ENCODE measurements at places on chromosomes 16 and 17.

DNA sequence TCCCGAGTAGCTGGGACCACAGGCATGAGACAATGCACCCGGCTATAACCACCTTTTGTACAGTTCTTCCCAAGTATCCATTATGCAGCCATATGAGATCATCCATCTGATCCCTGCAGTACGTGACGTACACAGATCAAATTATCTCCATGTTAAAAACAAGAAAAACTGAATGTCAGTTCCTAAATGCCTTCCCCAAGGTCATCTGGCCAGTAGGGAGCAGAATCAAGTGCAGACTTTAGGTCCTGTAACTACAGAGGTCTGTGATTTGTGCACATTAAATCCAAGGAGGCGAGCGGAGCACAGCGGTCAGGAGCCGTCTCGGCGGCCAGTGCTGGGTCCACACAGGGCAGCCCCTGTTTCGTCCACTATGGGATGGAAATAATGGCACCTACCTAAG, 23.7 kb downstream of the ZCCHC14 start:
- no peak for DNase-seq

GRCh38 chr17:36106493-36106835, 2.8 kb downstream of the CCL4 start:
- DNase-seq = no peak

DNA sequence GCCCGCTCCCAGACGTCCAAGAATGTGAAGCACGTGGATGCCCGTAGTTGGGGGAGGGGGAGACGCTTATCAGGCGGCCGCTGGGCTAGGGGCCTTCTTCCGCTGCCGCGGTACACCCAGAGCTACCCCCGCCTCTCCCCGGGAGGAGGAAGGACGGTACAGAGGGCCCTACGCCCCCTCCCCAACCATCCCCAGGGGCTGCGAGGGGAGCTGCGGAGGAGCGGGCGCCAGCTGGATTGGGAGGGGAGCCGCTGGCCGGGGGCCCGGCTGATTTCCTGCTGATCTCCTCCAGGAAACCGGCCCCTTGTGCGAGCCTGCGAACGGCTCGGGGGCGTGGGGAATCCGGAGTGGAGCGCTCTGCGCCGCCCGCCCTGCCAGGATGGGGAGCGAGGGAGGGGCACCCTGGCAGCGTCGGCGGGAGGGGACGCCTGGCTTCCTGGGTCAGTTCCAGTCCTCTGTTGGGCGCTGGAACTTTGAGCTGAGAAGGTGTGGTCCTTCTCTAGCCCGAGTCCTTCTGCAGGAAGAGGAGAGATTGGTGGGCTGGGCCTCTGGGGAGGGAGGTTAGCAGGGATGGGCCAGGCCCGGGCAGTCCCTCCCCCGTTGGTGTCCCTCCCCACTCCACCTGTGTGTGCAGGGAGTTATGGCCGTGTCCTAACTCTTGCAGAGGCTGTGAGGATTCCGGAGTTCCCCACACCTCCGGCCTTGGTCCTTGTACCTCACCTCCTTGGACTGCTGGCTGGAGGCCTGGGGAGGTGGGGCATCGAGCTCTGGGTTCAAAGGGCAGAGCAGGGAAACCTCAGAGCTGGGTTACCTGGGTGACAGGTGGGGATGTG, 19.2 kb downstream of the GJD3 start:
- DNase-seq = no peak

GRCh38 chr17:81652906-81653771, 3.2 kb downstream of the PDE6G start:
- no peak for DNase-seq

GRCh38 chr17:42640121-42640520, 19.0 kb upstream of the TUBG2 start:
- no peak for DNase-seq

All from activated CD8-positive, alpha-beta memory T cell treated with anti-CD3 and anti-CD28 coated beads for 1 hour (primary cell).